ENCODE measurements at places on chromosomes 2 and 18. TPM values are rescaled to one million over a fixed set of nuclear protein-coding genes. Genes with fewer than 3 reads are reported as not detected.

Gene LAMA1
- total RNA-seq = 0.15 TPM

Gene RGPD3
- 0.43 TPM for total RNA-seq

Gene OTOS
- not detected for total RNA-seq

Gene ABCB11
- total RNA-seq = 0.12 TPM

- DNase-seq = no peak
Measured at GRCh38 chr18:7682321-7682720, 115.2 kb downstream of the PTPRM start.

DNA sequence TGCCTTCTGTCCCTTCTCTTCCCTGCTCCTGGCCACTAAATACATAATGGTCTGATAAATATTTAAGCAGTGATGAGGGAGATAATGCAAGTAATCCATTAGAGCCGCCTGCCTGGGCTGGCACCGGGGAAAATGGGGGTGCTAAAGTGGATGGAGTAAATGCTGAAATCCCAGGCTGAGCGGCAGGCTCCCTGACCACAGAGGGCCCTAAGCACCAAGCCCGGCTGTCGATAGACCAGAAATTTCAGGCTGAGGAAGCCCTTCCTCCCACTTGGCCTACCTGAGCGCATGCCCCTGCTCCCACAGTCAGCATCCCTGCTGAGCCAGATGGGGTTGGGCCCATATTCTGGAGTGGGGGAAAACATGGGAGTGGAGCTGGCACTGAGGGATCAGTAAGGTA is 197.5 kb upstream of the SKOR2 start:
- DNase-seq = no peak

All from right atrium auricular region (tissue), 2 donors.